ENCODE measurements at places on chromosomes 5 and 9.

GRCh38 chr5:157491471-157491995, 31.5 kb downstream of the NIPAL4 start:
- no peak for DNase-seq

- no peak for DNase-seq
Measured at GRCh38 chr5:178994580-178995340, at the start of gene GRM6. Gene GRM6 (minus strand): TSS chr5:178995320. CDS start chr5:178994944, 376 bp downstream.

- no peak for DNase-seq
Measured at GRCh38 chr5:160061770-160062169, 52.8 kb downstream of the TTC1 start.

DNA sequence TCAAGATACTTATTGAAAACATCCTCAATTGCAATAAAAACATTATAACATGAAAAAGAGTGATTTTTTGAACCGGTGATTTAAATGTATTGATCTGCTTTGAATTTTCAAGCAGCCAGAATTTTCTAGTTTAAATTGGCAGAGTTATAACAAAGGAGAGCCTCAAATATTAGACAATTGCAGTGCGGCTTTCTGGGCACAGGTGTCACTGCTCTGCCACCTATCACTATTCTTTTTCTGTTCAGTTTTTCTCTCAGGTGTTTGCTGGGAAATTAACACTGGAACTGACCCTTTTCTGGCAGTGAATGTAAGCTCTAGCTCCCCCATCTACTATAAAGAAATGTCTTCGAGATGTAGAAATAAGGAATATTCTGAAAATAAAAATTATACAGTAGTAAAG, 23.0 kb downstream of the ZBED3 start:
- DNase-seq = no peak

GRCh38 chr9:88388886-88389605, 802 bp downstream of the SPIN1 start:
- no peak for DNase-seq

DNA sequence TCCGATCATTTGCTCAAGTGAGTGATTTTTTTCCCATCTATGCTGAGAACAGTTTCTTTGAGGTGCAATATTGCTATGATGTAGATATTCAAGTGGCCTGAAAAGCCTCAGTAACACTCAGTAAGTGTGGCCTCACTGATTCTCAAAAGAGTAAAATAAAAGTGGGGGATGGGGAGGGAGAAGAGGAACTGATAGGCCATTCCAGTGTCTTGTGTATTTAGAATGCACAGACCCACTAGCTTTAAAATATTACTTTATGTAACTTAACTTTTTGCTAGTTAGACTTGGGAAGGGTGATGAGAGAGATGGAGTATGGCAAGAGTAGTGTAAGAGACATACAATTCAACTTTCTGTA, 79.5 kb upstream of the ZNF608 start:
- no peak for DNase-seq

DNA sequence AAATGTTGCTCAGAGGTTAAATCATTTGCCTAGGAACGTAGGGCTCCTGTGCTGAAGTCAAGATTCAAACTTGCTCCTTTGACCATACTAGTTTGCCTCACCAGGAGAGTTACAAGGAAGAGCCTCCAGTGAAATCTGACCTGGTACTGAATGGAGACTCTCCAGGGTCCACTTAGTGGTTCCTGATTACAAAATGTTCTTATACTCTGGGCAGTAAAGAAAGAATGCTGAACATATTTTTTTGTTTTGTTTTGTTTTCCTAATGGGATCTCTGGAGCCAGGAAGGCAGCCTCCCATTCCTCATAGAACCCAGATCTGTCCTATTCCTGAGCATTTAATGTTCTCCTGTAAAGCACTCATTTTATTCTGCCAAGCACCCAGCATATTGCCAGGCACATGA, 256.5 kb upstream of the CLINT1 start:
- no peak for DNase-seq

DNA sequence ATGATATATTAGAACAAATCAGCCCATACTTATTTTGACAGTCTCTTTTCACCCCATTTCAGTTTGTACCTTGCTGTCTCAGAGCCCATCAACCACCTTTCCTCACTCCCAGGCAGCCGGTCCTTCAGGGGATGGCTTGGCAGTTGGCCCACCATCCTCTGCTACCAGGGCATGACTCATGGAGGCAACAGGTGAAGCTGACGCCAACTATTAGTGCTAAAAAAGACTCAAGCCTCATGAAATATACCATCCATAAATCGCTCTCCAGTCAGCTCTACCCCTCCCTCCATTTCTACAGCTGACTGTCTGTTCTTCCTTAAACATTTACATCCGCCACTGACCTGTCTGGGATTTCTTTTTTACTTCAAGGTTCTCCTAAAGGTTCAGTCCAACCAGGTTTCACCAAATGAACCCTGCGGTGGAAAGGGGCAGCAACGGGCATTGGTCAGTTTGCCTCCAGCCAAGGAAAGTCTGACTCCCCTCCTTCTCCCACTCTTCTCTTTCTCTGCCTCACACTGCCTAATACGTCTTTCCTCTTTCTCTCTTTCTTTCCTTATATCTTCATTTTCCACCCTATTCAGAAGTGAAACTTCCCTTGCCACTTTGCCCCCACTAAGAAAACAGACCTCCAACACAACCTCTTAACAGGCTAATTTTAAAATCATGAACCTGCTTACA, 439.1 kb downstream of the RAB3C start:
- DNase-seq = no peak
